Activated T-helper 1 cell treated with Interleukin-2 at 50 U/mL for 16 hours (primary cell): ENCODE measurements at places on chromosomes 12 and 14.

GRCh38 chr12:105194947-105195346 is 41.0 kb downstream of the APPL2 start:
- no peak for DNase-seq

GRCh38 chr12:111261911-111262676 is 106.8 kb downstream of the PHETA1 start:
- no peak for DNase-seq

GRCh38 chr12:130462558-130463274 is 125.0 kb downstream of the PIWIL1 start:
- no peak for DNase-seq

DNA sequence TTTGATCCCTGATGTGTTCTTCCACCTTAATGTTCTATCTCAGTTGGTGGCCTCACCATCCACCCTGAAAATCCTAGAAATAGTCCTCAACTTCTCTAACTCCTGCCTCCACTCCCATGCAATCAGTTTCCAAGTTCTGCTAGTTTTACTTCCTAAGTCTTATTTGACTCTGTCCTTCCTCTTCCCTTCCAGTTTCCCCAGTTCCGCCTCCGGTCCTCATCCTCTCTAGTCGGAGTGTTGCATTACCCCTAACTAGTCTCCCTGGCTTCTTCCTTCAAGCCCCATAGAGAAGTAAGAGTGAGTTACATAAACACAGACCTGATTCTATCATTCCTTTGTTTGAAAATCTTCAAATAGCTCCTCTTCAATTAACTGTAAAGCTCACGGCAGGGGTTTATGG is 236.5 kb downstream of the GXYLT1 start:
- DNase-seq, result no peak

DNA sequence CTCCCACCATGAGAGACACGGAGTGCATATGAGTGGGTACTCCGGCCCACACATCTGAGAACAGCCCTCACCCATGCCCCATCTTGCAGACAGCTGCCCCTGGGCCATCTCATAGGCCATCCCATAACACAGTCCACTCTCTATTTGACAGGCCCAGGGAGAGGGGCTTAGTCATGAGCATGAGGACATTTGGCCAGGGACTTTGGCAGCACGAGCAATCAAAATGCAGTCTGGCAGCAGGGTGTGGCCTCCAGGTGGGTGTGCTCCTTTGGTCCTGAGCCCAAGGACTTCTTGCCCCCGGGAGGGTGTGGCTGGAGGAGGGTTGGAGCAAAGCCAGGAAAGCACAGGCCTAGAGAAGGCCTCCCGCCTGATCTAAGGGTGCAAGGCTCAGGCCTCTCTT is 25.6 kb downstream of the EMP1 start:
- no peak for DNase-seq

GRCh38 chr14:51872396-51872795 is 12.0 kb downstream of the GNG2 start:
- no peak for DNase-seq

GRCh38 chr12:48782457-48783395 is 6.2 kb downstream of the ADCY6 start:
- no peak for DNase-seq

- DNase-seq, result no peak
Measured at GRCh38 chr14:89325959-89326358, 91.1 kb downstream of the FOXN3 start.

- DNase-seq, result no peak
Measured at GRCh38 chr12:131275824-131276223, 322.1 kb downstream of the ADGRD1 start.

- no peak for DNase-seq
Measured at GRCh38 chr12:55626154-55626553, 10.5 kb upstream of the OR10P1 start.

GRCh38 chr12:110247340-110248095 is 33.5 kb upstream of the ATP2A2 start:
- DNase-seq, result no peak

- no peak for DNase-seq
Measured at GRCh38 chr14:21025371-21026273, 761 bp upstream of the NDRG2 start.

GRCh38 chr12:87025976-87026375 is 769.8 kb upstream of the MGAT4C start:
- no peak for DNase-seq

GRCh38 chr12:11321980-11322379 is 11.7 kb upstream of the PRB4 start:
- DNase-seq, result no peak

DNA sequence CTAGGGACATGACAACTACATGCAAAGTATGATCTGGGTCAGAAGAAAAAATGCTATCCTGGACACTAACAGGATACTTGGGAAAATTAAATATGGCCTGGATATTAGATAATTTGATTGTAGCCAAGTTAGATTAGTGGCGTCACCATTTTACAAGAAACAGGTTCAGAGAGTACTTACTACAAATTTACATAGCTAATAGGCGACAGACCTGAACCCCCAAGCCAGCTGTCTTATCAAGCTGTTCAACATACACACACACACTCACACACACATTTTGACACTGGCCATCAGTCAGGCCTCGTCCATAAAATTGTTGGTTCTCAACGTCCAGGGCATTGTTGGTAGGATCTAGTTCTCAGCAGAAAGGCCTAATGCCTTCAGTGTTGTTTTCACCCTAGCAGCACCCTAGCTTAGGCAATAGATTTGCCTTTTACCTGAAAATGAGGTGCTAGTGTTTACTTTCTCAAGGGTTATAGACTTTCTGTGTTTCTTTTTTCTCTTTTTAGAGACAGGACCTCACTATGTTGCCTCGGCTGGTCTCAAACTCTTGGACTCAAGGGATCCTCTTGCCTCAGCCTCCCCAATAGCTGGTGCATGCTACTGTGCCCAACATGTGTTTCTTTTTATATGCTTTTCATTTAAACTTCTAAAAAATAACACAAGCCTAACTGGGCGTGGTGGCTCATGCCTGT is 3.3 kb upstream of the C14orf93 start:
- DNase-seq, result no peak

DNA sequence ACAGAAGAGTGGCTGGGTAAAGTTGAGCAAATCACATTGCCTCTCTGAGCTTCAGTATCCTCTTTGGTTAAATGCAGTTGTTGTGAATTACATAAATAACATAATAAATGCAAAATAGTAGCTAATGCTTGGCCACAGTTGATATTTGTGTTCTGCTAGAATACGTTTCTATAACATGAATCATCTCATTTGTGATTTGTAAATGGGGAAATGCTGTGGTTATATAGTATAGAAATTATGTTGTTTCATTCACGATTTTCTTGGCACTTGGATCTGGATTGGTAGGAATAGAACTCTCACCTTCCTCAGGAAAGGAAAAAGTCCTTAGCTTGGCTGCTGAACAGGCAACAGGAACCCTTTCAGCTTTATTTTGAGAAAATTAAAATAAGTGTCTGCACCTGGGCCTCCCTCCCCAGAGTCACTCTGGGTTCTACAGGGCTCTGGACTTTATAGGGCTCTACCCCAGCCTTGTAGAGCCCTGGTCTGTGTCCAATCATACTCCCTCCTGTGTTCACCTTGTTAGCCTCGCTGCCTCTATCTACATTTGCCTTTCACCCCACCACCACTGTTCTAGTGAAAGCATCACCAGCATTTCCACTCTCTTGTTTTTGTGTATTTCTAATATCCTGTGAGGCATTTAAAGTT is 107.7 kb upstream of the BCAT1 start:
- no peak for DNase-seq

DNA sequence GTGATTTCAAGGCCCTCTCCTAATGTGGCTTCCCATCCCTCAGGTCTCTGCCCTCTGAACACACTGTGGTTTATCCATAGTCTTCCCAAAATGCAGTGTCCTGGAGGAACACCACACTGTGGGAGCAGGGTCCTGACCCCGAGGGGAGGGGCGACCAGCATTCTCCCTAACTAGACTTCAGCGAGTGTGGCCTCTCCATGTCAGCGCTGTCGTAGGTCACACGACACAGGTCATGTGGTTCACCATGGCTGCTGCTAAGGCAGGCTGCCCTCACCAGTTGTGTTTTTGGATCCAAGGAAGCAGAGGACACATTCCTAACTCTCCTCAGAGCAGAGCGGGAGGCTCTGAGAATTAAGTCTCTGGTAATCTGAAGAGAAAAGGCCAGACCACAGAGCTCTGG is 50.5 kb downstream of the SSH1 start:
- no peak for DNase-seq

DNA sequence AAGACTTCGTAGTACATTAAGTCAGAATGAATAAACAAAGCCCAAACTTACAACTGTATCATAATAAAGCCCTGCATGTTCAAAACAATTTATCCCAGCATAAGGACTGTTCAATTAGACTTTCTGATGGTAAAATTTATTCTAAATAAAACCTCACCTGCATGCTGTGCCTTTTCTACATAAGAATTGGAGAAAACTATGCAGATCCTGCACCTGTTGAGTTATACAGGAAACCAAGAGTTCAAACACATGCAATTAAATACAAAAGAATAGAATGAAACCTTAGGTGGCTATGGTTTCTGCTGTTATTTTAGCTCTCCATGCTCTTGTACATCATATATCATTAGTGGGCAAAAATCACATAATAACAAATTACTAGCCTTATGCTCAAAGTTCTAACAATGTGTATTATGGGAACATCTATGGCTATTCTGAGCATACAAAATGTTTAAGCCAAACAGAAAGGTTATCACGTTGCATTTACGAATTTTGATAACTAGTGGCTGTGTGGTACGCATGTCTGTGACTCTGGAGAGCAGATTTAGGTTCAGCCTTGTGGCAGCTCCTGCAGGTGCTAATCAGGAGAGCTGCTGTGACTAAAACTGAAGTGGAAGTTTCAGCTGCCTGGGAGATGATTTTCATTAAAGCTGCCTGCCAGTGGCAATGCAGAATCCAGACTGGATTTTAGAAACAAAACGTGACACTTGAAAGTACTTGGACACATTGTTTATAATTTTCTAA is 36.1 kb upstream of the LRFN5 start:
- DNase-seq, result no peak

GRCh38 chr14:35134329-35135123 is 12.2 kb downstream of the PRORP start:
- no peak for DNase-seq

GRCh38 chr14:71625175-71625574 is 307.1 kb upstream of the RGS6 start:
- no peak for DNase-seq

GRCh38 chr12:12397184-12397583 is 40.3 kb downstream of the BORCS5 start:
- no peak for DNase-seq

GRCh38 chr12:90126125-90126524 is 417.5 kb upstream of the ATP2B1 start:
- DNase-seq, result no peak

DNA sequence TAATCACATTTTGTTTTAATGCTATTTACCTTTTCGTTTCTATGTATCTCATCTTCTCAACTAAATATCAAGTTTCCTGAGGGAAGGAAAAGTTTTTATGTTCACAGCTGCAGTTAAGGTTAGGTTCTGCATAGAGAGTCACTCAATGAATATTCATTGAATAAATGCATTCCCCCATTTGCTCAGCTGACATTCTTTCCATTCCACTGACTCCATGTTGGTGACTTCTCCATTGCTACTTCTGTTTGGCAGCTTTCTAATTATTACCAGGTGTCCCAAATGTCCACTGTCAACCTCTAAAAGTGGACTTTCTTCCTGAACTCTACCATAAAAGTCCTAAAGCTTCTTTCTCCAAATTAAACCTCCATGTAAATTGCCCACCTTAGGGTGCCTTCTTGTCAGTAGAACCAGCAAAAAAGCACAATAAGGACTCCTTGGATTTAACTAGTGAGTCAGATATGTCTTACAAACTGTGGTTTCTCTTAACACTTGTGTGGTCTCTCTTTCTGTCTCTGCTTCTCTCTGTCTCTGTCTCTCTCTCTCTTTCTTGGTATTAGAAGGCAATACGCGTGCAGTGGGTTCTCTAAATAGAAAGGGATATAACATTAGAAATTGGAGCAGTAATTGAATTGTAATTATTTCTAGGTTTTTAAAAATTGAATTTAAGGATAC is 85.9 kb downstream of the TMEM117 start:
- DNase-seq, result no peak

DNA sequence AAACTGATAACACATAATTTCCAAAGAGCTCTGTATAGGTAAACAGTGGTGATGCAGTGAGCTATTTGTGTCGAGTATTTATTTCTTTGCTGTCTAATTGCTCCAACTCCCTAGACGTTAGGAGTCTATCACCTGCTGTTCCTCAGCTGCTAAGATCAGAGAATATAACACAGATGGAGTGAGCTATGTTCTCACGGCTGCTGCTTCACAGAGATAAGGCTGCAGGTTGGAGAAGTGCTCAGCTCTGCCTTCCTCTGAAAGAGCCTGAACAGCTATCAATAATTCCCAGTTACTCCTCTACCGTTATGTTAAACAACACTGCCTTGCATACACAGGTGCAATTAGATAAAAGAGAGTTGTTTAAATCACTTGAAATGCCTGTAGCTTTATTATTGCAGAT is 103.2 kb upstream of the MDGA2 start:
- no peak for DNase-seq

GRCh38 chr12:98828802-98829600 is 183.9 kb downstream of the APAF1 start:
- DNase-seq, result no peak

DNA sequence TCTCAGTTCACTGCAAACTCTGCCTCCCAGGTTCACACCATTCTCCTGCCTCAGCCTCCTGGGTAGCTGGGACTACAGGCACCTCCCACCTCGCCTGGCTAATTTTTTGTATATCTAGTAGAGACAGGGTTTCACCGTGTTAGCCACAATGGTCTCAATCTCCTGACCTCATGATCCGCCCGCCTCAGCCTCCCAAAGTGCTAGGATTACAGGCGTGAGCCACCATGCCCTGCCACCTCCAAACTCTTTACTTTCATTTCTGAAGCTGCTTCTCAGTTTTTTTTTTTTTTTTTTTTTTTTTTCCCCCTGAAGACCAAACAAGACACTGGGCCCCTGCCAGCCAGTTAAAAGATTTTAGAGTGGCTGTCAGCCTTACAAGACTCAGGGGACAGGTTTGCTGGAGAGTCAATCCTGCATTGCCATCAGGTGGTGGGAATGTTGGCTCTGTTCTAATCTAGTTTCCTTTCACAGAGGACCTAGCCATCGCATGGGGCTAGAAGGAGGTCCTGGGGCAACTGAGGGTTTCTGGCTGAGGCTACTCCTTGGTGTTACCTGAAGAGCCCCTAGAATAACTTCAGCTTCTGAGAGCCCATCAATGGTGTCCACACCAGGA is 37.4 kb upstream of the HIGD1C start:
- DNase-seq, result no peak

- DNase-seq, result no peak
Measured at GRCh38 chr12:41932470-41932991, 212.1 kb downstream of the GXYLT1 start.

- no peak for DNase-seq
Measured at GRCh38 chr14:20750194-20750593, 4.5 kb downstream of the EDDM3A start.

DNA sequence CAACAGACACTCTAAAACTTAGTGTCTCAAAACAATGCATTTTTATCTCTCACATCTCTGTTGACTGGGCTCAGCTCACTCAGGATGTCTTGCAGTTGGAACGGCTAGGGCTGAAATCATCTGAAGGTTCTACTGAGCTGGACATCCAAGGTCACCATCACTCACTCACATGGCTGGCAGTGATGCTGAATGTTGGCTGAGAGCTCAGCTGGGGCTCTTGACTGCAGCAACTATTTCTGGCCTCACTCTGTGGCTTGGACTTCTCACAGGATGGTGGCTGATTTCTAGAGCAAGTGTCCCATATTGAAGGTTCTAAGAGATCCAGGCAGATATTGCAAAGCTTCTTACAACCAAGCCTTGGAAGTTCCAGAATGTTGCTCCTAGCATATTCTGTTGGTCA is 166.5 kb downstream of the ZFP36L1 start:
- DNase-seq, result no peak
